Fibroblast of skin of left quadriceps (primary cell): ENCODE measurements at places on chromosomes 3 and 15.

DNA sequence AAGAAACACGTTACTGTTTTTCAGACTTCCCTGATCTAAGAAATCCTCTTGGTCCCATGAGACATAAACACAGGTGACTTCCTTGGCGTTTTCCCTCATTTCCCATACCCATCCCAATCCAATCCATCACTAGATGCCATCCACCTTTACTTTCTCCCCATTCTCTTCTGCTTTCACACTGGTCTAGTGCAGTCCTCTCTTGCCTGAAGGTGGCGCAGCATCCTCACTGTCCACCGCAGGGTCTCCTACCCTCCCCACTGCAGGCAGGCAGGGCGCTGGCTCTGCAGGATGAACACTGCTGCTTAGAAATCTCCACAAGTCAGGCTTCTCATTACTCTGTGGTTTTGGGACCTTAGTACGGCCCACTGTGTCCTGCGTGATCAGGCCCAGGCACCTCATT is 58.2 kb downstream of the RAB7A start:
- DNase-seq = no peak

DNA sequence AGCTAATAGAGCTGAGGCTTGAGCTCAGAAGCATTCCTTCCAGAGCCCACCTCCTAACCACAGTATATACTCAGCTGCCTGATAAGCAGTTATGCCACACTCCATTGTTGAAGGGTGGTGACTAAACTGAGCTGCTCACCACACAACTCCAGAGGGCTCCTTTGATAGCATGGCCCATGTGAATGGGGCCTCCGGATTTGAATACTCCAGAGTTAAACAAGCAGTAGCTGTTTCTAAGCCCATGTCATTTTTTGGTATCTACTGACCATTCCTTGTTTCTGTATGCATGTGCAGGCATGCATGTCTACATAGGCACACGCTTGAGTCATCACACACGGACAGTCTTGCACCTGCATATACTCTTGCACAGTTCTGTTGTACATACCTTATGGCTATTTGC is 28.9 kb downstream of the IGSF10 start:
- no peak for DNase-seq

DNA sequence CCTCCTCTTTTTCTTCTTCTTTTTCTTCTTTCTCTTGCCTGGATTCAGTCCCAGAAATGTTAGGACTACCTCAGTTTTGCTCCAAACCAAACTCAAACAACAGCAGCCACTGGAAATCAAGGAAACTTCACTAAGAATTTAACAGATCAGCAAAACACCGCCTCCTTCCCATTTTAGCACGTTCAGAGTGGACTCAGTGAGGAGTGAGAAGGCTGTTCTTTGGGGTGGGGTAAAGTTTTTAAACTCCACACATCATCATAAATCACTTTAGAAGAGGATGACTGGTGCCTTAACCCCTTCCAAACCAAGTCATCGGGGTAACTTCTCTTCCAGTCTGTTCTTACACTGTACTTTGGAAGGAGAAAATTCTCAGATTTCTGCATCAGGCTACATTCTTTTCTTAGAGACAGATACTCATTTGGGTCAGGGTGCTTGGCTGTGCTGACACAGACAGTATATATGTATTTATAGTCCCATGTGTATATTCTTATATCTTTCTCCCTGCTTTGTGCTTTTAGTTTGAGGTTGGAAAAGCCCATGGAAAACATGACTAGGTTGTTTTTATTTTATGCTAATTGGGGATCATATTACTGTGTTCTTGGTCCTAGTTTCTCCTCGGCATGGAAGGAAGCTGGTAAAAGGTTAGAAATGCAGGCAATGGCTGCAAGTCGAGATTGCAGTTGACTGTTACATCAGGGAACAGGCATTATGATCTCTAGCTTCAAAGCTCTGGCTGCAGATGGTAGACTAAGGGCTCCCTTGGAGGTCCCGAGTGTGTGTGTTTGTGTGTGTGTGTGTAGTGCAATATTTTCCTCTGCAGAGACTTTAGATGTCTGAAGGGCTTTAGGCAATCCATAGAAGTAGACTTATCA is at the start of gene CCDC80:
Gene CCDC80 (minus strand): TSS at position 214 of the 872 bp plus-strand sequence. CDS start 1,238 bp downstream, outside the sequence.
- DNase-seq = peak; percentile 91

- no peak for DNase-seq
These were observed 100.1 kb upstream of the NEO1 start for GRCh38 chr15:72952151-72952550.
